Renal pelvis (tissue), 12 donors: ENCODE measurements at places on chromosomes 2 and 18. TPM values are rescaled to one million over a fixed set of nuclear protein-coding genes. Genes with fewer than 3 reads are reported as not detected.

The MC2R gene
- polyA plus RNA-seq: 0.24 TPM

The FNDC4 gene
- 6.6 TPM for polyA plus RNA-seq

The SCN1A gene
- polyA plus RNA-seq: 0.37 TPM

The COBLL1 gene
- 119 TPM for polyA plus RNA-seq

The KYNU gene
- polyA plus RNA-seq: 6.3 TPM
